Anterior cingulate cortex (tissue), 58 donors: ENCODE measurements at places on chromosomes 6 and 20.

DNA sequence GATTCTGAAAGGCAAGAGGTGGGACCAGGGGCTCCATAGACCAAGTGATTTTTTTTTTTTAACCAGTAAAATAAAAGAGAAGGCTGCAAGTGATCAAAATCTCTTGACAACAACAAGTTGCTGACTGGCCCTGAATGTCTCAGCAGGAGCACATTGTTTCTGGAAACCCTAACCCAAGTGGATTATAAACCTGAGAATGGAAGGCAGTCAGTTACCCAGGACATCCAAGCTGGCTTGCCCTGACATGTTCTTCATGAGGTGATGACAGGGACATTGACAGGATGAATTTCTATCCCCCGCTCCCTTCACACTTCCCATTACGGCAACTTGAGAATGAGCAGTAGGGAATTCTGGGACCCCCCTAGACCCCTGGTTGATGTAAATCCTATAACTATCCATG, 49.6 kb upstream of the RIPOR2 start:
- DNase-seq = no peak

- no peak for DNase-seq
Measured at GRCh38 chr6:34705241-34705640, 8.7 kb upstream of the ILRUN start.

GRCh38 chr6:162478192-162478671, 249.3 kb downstream of the PRKN start:
- DNase-seq = no peak

- DNase-seq = no peak
Measured at GRCh38 chr20:32672394-32672981, 1.3 kb downstream of the C20orf203 start.

DNA sequence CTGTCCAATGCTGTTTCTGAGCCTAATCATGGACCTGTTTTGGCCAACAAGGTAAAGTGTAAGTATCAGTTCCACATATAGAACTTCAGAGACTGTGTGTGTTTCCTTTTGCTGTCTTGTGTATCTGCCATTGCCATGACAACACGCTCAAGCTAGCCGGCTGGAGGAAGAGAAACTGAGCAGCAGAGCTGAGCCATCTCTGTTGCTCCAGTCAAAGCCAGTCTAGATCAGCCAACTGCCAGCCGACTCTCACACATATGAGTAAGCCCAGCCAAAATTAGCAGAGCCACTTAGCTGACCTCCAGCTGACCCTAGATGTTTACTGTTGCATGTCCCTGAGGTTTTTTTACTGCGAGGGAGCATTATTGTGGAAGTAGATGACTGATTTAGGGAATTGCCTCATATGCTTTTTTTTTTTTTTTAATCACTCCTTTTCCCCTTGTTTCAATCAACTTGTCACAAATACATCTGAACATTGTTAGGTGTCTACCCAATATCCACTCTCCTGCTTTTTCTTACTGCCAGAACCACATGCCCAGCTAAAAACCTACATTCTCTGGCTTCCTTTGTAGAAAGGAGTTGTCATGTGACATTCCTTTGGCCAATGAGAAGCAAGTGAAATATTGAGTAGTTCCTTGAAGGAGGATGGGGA, 304.3 kb upstream of the SUPT3H start:
- no peak for DNase-seq

DNA sequence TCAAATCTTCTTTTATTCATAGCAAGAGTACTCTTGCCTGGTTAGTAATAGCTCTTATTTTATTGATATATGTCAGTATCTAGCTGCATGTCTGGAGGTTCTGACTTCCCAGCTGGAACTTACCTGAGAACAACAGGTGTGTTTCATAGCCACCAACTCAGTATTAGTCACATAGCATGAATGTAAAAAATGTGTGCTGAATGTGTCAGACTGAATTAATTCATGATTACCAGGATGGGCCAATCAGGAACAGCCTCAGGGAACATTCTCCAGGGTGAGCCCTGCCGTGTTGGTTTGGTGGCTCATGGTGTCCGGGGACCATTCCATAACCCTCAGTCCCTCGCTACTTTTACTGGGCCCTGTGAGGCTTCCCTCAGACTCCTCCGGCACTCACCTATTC, 99.7 kb downstream of the TULP4 start:
- no peak for DNase-seq

- no peak for DNase-seq
Measured at GRCh38 chr6:19303383-19303782, 533.8 kb upstream of the ID4 start.

GRCh38 chr6:39093149-39093708, 21.8 kb downstream of the SAYSD1 start:
- no peak for DNase-seq

- DNase-seq = no peak
Measured at GRCh38 chr6:82365016-82365795, 1.6 kb downstream of the TPBG start.
